Hepatic stellate cell (primary cell): ENCODE measurements at places on chromosomes 11 and 22.
A peak's percentile ranks its signal among the peaks of the same experiment; 100 is the strongest.

GRCh38 chr11:47160753-47161133 lies 15.9 kb downstream of the ARFGAP2 start:
- no peak for DNase-seq

GRCh38 chr11:93020248-93021046 lies 51.0 kb downstream of the MTNR1B start:
- DNase-seq, result peak; percentile 40

GRCh38 chr22:40951795-40952605 lies 822 bp downstream of the RBX1 start:
- DNase-seq, result no peak

DNA sequence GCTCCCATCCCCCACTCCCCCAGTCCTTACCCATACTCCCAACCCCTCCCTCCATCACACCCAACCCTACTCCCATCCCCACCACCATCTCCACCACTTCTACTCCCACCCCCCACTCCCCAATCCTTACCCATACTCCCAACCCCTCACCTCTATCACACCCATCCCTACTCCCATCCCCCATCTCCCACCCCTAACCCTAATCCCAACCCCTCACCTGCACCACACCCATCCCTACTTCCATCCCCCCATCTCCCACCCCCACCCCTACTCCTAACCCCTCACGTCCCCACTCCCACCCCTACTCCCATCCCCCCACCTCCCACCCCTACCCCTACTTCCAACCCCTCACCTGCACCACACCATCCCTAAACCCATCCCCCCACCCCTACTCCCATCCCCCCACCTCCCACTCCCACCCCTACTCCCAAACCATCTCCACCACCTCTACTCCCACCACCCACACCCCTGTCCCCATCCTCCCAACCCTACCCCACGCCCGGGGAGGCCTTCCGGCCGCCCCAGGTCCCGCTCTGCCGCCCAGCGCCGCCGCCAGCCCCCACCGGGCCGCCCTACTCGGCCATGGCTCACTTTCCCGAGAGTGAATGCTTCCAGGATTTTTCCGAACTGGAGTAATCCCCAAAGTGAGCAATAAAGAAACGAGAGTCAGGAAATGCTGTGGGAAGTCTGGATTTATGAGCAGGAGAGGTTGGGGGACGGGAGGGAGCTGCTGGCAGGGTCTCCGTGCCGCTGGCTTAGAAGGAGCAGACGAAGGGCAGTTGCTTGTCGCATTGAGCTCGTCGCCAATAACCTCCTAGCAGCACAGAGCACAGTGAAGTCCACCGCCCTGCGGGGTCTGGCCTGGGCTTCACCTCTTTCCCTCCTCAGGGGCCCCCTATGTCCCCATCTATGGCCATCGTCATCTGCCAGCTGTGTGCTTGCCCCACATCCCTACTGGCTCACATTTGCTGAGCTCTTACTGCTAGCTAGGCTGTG lies 4.6 kb downstream of the PRG3 start:
- DNase-seq, result no peak

DNA sequence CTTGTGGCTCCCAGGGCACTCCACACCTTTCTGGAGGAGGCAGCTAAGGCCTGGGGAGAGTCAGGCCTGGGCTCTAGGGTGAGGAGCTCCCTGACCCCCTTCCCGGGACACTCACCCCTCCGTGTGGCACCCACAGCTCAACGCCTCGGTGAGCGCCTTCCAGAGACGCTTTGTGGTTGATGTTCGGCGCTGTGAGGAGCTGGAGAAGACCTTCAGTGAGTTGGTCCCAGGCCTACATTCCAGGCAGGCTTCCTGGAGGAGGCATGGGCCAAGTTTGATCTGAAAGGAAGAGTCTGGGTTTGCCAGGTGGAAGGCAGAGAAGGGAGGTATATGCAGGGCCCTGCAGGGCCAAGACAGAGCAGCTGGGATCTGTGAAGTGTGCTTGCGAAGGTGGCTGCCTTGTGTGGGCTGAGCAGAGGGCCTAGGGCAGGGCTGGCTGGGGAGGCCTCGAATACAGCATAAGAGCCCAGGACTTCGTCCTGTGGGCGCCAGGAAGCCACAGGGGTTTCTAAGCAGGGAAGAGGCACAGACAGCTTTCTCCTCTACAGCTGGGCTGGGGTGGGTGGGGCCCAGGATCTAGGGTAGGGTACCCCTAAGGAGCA lies 2.9 kb downstream of the TCIRG1 start:
- DNase-seq, result no peak

DNA sequence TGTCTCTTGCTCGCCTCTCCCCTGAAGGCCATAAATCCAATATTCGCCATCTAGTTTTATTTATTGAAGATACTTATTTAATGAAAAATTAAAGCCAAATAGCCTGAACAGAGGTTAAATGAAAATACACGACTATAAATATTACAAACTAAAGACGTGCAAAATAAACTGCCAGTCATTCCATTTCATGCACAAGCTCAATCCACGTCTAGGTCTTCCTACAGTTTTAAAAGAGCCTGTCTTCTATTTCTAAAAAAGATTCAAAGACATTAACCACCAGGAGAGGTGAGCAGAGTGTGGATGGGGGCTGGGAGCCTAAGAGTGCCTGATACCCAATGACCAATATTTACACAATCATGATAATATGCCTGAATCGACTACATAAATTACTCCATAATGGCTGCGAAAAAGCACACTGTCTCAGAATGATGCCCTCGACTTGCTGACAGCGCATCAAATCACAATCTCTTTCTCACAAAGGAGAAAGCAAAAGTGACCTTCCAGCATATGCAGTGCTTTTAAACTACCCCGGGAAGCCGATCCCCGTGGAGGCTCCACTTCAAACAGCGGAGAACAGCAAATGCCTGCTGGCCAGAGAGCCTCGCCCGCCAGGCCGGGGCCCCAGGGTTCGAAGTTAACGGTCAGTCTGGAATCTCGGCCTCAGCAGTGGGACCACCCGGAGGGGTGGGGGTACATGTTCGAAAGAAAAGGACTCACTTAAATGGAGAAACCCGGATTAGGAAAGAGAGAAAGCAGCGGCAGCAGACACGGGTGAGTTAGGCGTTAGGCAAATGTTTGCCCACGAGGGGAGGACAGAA lies 1.7 kb downstream of the FCHSD2 start:
- DNase-seq, result peak; percentile 68

DNA sequence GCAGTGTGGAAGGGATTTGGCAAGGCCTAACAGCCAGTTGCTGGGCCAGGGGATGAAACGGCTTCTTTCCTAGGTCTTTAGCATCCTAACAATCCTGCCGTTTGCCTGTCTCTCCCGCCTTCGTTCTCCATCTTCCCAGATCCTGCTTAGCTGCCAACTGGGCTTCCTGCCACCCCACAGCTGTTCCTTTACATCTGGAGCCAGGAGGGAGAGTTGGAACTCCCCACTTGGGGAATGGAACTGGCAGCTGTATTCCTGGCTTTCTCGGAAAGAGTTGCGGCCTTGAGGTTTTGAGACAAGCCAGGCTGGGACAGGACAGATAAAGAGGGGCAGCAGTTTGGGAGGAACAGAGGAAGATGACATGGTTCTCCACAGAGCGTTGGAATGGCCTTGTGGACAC lies 59.6 kb downstream of the ST3GAL4 start:
- DNase-seq, result no peak

GRCh38 chr11:119091966-119092879 lies 7.5 kb downstream of the HMBS start:
- no peak for DNase-seq

- no peak for DNase-seq
Observed at GRCh38 chr22:45422237-45422983, 8.9 kb downstream of the RIBC2 start.

GRCh38 chr22:19438298-19438697 lies 6.0 kb downstream of the MRPL40 start:
- DNase-seq, result no peak

DNA sequence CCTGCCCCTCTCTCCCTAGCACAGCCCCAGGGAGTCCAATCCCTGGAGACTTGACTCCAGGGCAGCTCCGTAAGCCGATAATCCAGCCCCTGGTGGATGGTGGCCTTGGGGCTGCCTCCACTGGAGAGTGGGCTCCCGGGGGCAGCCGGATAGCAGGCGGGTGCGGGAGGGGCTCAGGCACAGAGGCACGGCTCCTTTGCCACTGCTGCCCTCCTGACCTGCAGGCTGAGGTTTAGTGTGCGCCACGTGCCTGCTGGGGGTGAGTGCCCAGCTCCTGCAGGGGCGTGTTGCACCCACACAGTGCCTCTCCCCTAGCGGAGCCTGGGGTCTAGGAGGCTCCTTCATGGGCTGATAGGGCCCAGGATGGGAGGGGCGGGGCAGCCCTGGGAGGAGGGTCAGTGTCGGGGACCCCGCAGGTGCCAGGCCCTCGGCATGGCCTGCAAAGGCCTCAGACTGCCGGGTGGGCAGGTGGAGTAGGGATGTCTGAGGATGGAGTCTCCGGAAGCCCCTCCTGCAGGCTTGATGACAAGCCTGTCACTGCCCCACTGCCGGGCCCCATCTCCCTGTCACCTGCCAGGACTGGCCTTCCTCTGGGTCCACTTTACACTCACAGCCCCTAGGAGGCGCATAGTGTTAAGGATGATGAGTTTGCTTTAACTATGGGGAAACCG lies 5.6 kb downstream of the DUSP8 start:
- no peak for DNase-seq

GRCh38 chr11:125173556-125173955 lies 9.0 kb downstream of the PKNOX2 start:
- DNase-seq, result no peak

DNA sequence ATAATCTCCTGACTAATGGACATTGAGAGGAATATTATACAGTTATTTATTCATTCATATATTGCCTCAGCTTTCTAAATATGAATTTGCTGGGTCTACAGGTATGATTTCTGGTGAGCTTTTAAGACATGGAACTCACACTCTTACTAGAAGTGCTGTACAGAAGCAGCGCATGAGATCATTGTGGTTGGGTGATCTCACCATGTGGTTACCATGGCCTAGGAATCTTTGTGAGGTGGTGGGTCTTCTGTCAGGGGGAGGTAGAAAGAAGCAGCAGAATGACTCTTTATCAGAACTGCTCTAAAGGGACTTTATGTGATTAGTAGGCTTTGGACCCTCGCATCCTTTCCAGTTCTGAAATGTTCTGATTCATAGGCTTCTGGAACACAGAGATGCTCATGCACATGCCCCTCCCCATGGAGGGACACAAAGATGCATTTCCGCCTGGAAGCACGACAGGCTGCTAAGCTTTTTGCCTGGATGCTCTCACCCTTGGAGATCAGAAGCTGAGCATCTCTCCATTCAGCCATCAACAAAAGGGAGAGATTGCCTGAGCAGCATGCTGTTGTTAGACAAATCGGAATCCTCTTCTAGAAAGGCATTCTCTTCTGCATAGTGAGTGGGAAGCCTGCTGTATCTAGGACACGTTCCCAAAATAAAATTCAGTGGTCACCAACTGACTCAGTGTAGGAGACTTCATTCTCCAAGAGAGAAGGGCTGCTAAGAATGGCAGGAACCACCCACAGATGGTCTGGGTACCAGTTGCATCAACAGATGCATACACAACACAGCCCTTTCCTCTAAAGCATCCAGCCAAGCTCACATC lies 51.3 kb downstream of the KIRREL3 start:
- DNase-seq, result peak; percentile 70

- DNase-seq, result no peak
Observed at GRCh38 chr11:46840116-46840515, 6.0 kb downstream of the CKAP5 start.

- peak; percentile 49 for DNase-seq
Observed at GRCh38 chr22:35842954-35843353, 125.3 kb downstream of the APOL5 start.

GRCh38 chr22:35178446-35178845 lies 78.8 kb upstream of the HMGXB4 start:
- DNase-seq, result no peak

- DNase-seq, result no peak
Observed at GRCh38 chr11:57358543-57358961, 20.4 kb downstream of the P2RX3 start.

DNA sequence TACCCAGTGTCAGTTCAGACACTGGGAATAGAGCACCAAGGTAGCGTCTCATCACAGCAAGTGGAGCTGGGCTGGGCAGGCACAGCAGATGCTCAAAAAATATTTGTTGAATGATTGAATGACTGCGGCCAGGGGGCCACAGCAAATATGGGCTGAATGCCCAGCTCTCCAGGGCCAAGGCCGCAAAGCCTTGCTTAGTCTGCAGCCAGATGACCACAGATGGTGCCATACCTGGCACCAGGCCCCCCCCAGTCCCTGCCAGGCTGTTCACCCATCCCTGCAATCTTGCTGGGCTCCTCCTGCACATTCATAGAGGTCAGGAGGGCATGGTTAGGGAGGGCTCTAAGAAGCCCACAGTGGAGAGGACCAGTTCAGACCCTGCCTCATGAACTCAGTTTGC lies 32.9 kb downstream of the ZC3H7B start:
- DNase-seq, result no peak

- DNase-seq, result no peak
Observed at GRCh38 chr11:34407121-34407813, 31.5 kb upstream of the CAT start.

- DNase-seq, result no peak
Observed at GRCh38 chr11:134015556-134015955, 53.3 kb upstream of the JAM3 start.

DNA sequence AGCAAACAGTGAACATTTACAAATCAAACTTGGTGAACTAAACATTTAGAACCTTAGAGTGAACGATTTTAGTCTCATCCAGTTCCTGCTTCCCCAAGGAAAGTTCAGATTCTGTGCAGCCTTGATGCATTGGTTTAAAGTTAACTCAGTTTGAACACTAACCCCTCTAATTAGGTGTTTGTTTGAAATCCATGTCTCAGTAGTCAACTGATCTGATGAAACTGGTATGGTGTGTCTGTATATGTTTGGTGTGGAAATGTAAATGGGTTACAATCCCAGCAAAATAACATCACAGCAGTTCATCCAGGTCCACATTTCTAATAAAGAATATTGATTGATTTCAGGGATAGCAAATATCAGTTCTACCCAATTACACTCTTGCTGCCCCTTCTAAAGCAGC lies 532.0 kb downstream of the NTM start:
- no peak for DNase-seq
